ENCODE measurements at places on chromosomes 4 and X.
A peak's percentile ranks its signal among the peaks of the same experiment; 100 is the strongest.

GRCh38 chr4:1961563-1961962, 47.2 kb downstream of the NELFA start:
- no peak for DNase-seq

- DNase-seq: no peak
Measured at GRCh38 chr4:155629956-155630355, 36.7 kb upstream of the GUCY1A1 start.

GRCh38 chr4:25892796-25893195, 21.2 kb upstream of the SMIM20 start:
- no peak for DNase-seq

- DNase-seq: no peak
Measured at GRCh38 chrX:26783512-26784225, 567.7 kb downstream of the MAGEB5 start.

- DNase-seq: no peak
Measured at GRCh38 chr4:72430050-72430449, 139.0 kb downstream of the ADAMTS3 start.

DNA sequence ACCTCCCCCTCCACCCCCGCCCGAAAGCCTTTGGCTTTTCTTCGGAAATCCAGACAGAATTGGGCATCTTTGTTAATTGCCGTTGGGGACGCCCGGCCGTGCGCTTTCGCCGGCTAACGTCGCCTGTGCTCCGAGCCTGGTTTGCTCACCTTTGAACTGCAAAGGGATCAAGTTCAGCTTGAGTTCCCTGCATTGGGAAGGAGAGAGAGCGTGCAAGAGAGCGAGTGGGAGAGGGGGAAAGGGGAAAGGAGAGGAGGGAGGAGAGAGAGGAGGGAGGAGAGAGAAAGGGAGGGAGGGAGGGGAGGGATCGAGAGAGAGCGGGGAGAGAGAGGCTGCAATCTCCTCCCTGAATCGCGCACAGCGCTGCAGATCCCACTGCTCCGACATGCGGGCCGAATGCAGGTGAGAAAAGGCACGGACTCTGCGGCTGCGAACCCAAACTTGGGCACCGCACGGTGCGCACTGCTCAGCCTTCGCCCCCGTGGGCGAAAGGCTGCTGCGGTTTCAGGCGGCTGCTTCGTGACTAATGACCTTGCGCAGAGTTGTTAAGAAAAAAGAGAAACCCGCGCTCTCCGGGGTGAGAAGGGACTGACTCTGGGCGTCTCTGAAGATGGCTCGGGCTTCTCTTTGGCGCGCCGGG, at the start of gene PCDH7:
TSS of gene PCDH7 (plus strand) at position 349 of the 640 bp plus-strand sequence. CDS start 1,054 bp downstream, outside the sequence.
- no peak for DNase-seq

- DNase-seq: no peak
Measured at GRCh38 chr4:26055855-26056254, 141.8 kb downstream of the SMIM20 start.

DNA sequence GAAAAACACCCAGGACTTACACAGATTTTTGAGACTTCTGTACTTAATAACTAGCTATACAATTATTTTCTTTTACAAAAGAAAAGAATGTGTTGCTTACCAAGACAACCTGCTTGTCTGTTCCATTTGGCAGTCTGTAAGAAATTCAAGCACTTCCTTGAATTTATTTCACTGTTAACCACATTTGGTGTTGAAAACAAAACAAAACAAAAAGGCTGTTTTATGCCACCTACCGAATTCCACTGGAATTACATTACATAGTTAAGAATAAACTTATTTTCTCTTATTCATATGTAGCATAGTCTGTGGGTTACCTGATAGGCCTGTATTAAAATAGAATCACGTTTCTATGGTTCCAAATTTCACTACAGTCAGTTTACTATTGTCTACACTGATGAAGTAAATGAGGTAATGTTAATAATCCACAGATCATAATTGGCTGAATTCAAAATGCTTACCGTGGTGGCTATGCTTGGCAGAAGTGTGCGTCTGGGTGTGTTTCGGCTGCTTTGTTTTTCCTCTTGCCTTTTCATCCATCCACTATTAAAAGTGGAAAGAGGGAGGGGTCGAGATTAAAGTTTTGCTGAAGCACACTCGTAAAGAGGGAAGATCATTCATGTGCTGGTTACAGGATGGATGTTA, at the start of gene TLR1:
TSS of gene TLR1 (minus strand) at position 138 of the 642 bp plus-strand sequence. CDS start 5,960 bp downstream, outside the sequence.
- DNase-seq: peak; percentile 32

- DNase-seq: no peak
Measured at GRCh38 chr4:42690537-42690936, 33.6 kb upstream of the ATP8A1 start.

- DNase-seq: no peak
Measured at GRCh38 chrX:19769467-19769866, 117.9 kb downstream of the SH3KBP1 start.

DNA sequence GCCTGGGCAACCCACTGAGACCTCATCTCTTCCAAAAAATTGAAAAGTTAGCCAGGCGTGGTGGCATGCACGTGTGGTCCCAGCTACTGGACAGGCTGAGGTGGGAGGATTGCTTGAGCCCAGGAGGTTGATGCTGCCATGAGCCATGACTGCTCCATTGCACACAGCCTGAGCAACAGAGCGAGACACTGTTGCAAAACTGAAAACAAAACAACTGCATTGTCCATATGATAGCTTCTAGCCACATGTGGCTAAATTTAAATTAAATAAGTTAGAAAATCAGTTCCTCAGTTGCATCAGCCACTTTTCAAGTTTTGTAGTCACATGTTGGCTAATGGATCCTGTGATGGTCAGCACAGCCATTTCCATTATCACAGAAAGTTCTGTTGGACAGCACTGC, 67.9 kb downstream of the GAB1 start:
- no peak for DNase-seq

DNA sequence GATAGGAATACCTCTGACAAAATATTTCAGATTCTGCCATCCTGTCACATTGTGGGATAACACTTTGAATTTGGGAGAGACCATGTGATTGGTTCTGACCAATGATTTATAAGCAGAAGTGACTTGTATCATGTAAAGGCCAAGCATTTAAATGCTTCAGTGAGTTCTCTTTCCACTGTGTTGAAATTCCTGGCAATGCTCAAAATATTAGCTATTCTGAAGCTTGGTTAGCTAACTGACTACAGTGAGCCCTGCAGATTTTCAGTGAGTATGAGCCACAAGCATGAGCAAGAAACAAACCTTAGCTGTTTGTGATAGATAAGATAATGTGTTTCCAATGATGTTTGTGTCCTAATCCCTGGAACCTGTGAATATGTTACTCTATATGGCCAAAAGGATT, 562.8 kb upstream of the AADAT start:
- DNase-seq: no peak

DNA sequence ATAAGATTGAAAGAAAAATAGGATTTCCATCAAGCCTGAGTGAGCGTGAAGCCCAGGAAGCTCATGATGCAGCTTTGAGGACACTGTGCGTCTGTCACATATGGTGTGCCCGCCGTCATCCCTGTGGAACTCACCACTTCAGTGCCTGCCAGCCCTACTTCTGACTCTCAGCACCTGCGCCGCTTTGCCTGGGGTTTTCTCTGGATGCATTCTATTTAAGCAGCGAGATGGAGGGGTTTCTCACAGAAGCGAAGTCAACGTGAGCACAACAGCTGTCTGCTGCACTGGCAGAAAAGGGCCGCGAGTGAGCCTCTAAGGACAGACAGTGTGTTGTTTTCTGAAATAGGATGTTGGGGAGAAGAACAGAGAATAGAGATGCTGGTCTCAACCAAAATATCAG, 6.2 kb upstream of the TMEM128 start:
- no peak for DNase-seq

- DNase-seq: no peak
Measured at GRCh38 chr4:77501851-77502250, 103.8 kb upstream of the CXCL13 start.

DNA sequence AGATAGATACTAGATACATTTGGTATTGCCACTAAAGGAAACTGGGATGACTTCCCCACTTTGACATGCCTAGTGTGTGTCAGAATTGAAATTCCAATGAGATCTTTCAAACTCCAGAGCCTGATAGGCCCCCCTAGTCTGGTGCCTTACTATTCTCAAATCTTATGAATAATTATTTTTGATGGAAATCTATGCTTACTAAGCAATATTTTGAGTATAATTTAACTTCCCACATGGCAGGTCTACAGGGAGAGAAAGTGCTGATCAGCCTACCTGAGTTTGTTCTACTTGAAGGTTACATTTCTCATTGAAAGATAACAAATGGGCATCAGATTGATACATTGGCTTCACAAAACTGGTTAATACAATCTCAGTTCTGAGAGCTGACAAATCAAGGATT, 415.7 kb upstream of the BOD1L1 start:
- no peak for DNase-seq

DNA sequence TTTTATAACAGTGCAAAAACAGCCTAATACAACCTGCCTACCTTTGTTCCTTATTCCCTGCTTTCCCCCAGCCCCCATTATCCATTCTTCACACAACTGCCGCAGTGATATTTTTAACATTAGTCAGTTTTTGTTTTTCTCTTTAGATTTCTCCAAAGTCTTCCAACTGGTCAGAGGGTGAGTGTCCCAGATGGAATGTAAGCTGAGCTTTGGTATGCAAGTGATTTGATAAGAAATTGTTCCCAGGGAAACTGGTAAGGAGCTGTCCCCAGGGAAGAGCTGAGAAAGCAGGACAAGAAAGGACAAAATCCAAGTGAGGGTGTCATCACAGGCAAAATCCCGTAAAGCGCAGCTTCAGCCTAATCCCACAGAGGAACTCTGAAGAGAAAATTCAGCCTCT, 475.5 kb upstream of the ADGRL3 start:
- no peak for DNase-seq

DNA sequence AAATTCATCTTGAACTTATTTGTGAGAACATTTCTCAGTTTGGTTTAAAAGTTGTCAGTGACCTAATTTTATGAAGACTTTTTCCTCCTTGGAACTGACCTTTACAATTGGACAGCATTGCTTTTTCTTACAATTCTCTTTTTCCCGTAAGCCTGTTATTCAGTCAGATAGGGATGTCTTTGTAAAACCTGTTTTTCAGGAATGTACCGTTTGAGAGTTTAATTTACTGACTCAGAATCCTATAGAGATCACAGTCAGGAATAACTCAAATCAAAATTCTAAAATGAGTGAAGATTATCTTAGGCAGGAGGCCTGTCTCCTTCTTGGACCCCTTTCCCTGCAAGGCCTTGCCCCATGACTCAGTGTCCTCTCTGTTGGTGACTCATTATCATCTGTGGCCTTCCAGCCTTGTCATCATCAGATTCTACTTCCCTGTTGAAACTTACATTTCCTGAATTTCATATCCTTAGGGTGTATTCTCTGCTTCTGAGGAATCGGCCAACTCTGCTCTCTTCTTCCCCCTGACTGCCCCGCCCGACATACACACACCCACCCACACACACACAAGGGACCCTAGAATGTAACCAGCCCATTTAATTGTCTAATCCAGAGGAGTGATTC, 99.8 kb downstream of the ARHGAP10 start:
- peak; percentile 66 for DNase-seq

DNA sequence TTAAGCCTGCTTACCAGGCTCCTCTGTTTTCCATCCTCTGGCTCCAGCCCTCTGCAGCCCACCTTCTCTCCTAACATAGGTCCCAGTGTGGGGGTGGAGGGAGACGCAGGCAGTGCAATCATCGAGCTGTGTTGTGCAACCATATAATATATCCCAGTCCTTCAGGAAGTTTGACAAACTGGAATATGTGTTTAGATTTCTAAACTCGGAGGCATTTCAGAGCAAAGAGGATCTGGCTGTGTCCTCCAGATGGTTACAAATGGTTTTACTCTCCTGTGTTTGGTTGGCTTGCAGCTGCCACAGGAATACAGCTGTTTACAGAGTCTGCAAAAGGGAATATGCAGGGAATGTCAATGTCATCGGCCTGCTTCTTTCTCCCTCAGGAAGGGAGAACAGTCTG, 195.3 kb upstream of the LNX1 start:
- no peak for DNase-seq

DNA sequence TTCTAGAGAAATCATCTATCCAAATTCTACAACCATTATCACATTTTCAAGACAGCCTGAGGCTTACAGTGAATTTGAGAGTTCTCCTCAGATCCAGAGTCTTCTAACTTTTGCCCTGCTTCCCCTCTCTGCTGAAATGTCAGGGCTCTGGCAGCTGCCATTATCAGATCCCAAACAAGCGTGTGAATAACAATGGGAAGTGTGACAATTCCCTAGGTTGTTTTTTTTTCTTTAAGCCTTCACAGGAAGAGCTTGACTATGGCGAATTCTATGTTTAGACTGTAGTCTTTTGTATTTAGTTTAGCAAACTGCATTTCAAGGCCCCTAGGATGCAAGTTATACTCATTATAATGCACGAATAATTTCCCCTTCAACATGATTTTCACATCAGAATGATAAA, 61.3 kb upstream of the KDR start:
- DNase-seq: no peak

- peak; percentile 16 for DNase-seq
Measured at GRCh38 chrX:44314259-44314734, 29.2 kb downstream of the EFHC2 start.

- no peak for DNase-seq
Measured at GRCh38 chrX:13581554-13581953, 12.2 kb downstream of the EGFL6 start.

DNA sequence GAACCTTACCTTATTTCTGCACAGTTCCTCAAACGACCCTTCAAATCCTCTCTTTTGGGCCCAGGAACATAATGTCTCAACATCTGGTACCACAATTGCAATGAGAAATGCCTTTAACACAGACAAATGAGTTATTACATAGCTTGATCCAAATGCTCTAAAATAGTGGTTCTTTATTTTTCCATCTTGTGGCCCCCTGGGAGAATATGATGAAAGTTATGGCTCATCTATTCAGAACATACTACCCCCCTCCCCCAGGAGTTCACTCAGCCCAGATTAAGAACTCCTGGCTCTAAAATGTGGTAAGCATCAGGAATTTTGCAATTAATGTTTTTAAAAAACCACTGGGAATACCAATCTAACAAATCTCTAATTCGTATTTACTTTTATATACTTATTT, 23.9 kb upstream of the CENPU start:
- DNase-seq: no peak

- DNase-seq: no peak
Measured at GRCh38 chr4:144757969-144758368, 112.0 kb downstream of the HHIP start.

DNA sequence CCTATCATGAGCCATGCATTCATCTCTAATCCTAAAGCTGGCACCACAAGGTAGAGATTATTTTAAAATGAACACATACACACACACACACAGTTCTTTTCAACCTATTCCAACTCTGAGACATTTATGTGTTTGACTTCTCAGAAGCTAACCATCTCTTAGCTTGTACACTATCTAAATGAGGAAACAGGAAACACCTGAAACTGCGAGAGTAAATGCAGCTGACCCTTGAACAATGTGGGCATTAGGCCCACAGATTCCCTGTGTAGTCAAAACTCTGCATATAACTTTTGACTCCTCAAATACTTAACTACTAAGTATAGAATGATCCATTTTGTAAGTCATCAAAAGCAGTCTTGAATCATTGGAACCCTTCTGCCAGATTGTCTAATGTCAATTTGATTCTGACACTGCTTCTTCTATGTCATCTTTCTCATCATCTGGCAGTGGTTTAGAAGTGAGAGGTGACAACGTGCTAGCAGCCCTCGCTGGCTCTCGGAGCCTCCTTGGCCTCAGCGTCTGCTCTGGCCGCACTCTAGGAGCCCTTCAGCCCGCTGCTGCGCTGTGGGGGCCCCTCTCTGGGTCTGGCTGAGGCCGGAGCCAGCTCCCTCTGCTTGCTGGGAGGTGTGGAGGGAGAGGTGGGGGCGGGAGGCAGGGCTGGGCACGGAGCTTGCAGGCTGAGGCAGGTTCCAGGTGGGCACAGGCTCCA, 21.4 kb upstream of the IL15 start:
- no peak for DNase-seq

- no peak for DNase-seq
Measured at GRCh38 chrX:38326086-38326485, 1.2 kb downstream of the RPGR start.

- peak; percentile 43 for DNase-seq
Measured at GRCh38 chr4:104966349-104967033, 180.2 kb upstream of the TET2 start.
